Nephron progenitor cell (in vitro differentiated cells): ENCODE measurements at places on chromosomes 2 and 18.
A peak's percentile ranks its signal among the peaks of the same experiment; 100 is the strongest.

DNA sequence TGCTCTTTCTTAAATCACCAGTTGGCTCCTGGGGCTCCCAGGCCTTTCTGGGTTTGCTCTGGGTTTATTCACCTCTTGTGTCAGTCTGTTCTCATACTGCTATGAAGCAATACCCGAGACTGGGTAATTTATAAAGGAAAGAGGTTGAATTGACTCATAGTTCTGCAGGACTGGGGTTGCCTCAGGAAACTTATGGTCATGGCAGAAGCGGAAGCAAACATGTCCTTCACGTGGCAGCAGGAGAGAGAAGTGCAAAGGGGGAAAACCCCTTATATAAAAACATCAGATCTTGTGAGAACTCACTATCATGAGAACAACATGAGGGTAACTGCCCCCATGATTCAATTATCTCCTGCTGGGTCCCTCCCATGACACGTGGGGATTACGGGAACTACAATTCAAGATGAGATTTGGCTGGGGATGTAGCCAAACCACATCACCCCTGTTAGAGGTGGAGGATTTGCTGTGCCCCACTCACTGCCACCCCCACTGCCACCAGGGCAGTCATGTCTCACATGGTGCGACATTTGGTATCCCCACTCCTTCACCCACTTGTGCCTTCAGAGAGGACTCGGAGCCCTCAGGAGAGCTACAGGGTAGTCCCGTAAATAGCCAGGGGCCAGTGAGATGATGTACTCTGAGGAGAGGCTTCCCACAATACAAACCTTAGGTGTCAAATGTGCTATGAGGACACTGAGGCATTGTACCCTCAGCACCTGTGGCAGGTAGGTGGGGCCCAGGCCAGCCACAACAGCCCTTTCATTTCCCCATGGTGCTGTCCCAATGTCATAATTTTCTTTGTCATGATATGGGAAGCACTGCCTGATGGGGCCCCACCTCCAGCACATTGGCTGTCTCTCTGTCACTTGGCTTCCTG lies 35.7 kb downstream of the CDC42EP3 start:
- DNase-seq = no peak

GRCh38 chr2:9720352-9721093 lies 89.7 kb upstream of the YWHAQ start:
- peak; percentile 72 for DNase-seq

DNA sequence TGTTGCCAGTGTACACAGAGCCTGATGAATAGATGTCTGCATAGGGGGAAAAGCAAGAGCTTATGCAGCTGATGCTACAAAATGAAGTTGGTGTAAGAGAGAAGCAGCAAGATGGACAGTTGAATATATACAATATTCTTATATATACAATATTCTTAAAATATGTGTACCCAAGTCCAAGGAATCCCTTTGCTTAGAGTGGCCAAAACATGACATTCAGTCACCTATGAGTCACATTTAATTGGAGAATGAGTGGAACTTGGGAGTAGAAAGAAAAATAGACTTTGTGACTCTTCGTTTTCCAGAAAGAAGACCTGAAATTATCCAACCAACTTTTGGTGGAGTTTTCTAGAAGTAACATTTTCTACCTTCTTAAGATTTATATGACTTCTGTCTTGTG lies 81.8 kb downstream of the SCN9A start:
- no peak for DNase-seq

GRCh38 chr2:132460781-132461180 lies 44.2 kb downstream of the GPR39 start:
- DNase-seq = no peak

- DNase-seq = no peak
Measured at GRCh38 chr18:22846088-22846683, 86.9 kb upstream of the RBBP8 start.
